ENCODE measurements at places on chromosomes 7 and 10.
A peak's percentile ranks its signal among the peaks of the same experiment; 100 is the strongest.

GRCh38 chr7:2826771-2827170 lies 17.3 kb downstream of the GNA12 start:
- peak; percentile 65 for DNase-seq

GRCh38 chr7:85711894-85712293 lies 525.0 kb upstream of the SEMA3D start:
- peak; percentile 6 for DNase-seq

- peak; percentile 43 for DNase-seq
Measured at GRCh38 chr7:151838072-151838471, 38.8 kb downstream of the PRKAG2 start.

DNA sequence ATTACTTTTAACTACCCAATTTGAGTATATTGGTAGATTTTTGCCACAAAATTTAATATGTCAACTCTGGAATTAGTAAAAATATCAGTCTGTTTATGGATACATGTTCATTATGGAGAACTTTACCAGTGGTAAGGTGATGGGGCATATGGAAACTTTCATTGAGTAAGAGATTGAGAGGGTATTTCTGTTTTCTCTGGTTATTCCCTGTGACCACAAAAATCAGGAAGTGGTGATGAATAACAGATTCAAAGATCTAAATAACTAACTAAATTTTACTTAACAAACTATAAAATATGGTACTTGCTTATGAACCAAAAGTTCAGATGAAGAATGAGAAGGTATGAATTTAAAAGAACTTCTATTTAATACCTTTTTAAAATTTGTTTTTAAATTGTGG lies 22.1 kb upstream of the STEAP4 start:
- peak; percentile 61 for DNase-seq

All from suppressor macrophage treated with lipopolysaccharide for 4 hours (primary cell).